ENCODE measurements at places on chromosomes 4 and X.

- no peak for DNase-seq
These were observed 55.9 kb upstream of the THOC2 start for GRCh38 chrX:123788744-123789143.

DNA sequence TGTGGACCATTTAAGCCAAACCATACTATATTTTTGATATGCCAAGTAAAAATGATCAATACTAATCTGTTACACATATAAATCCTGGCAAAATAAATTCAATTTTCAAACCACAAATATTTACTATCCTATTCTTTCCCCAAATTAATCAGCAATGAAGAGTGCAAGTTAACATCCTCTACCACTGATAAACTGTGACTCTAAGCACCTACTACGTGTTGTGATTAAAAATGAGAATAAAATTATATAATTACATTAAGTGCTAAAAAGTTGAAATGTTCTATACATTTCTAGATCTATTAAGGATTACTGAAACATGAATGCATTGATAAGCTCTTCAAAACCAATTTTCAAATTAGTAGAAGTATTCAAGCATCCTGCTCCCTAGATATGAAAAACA is 3.4 kb downstream of the KLHL15 start:
- no peak for DNase-seq

- DNase-seq: no peak
These were observed 38.9 kb upstream of the MAMLD1 start for GRCh38 chrX:150324035-150324728.

GRCh38 chr4:26296021-26296420 is 24.8 kb upstream of the RBPJ start:
- DNase-seq: no peak

DNA sequence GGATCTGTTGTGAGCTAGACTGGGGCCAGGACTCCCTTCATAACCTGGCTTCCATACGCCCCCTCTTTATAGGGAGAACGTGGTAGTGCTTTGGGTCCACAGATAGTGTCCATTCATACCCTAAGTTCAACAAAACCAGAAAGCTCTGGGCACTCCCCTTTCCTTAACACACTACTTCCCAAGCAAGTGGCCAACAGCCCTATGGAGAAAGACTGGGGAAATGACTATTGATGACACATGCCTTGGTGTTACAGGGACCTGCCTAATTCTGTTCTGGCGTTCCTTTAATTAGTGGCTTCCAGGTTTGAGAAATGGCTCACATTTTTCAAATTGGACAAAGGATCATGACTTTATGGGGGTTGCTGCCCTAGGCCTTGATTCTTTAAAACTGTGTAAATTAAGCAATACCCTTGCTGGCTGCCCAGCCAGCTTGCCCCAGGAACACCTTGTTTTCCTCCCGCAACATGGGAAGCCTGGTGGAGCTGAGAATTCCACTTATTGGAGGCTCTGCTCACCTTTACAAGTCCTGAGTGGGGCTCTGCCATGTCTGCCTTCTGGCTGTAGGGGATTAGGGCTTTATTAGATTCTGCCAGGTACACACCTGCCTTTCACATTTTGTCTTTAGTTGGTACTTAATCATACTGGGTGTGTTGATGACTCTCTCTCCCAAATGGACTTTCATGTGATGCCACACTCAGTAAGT is 61.1 kb downstream of the RGS12 start:
- no peak for DNase-seq

GRCh38 chr4:62526671-62527070 is 1326.5 kb downstream of the ADGRL3 start:
- DNase-seq: no peak

- no peak for DNase-seq
These were observed 56.6 kb upstream of the NRK start for GRCh38 chrX:105765691-105766090.

- DNase-seq: no peak
These were observed 103.1 kb upstream of the PCDH7 start for GRCh38 chr4:30616942-30617646.

DNA sequence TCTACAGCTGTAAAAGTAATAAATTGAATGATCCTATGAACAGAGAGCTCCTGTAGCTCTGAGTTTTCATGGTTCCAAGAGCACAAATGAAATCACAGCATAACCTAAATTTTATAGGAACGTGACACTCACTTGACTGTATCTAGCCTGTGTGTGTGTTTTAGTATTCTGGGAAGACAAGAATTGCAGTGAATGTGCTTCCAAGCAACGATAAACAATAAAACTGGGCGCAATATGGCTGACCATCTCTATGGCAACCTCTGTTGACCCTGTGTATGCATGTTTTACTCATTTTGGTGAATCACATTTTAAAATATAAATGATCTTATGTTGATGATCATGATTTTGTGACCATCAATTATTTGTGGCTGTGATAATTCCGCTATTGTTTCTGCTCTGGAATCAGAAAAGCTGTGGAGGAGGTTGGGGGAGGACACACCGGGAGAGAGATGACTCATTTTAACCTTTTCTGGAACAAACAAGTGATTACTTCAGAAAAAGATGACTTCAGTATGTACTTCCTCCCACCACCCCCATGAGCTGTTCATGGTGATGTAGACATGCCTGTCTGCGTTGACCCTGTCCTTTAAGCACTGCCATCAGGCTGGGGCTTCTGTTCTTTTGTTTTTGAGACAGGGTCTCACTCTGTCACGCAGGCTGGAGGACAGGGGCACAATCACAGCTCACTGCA is 31.8 kb downstream of the USP11 start:
- DNase-seq: no peak

DNA sequence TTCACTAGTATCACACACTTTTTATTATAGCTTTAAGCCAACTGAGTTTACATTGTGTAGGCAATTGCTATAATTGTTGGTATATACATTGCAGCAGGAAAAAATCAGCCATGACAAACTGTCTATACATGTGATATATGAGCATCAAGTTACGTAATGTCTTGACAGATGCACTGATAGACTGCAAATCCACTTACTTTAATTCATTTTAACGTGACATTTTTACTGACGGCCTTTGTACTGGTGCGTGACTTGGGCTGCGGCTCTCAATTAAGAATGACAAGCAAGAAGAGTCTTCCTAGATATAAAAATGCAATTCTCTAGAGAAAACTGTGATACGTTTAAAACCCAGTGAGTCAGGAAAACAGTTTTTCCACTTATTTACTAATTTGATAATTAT is 143.8 kb downstream of the ACTRT1 start:
- no peak for DNase-seq

DNA sequence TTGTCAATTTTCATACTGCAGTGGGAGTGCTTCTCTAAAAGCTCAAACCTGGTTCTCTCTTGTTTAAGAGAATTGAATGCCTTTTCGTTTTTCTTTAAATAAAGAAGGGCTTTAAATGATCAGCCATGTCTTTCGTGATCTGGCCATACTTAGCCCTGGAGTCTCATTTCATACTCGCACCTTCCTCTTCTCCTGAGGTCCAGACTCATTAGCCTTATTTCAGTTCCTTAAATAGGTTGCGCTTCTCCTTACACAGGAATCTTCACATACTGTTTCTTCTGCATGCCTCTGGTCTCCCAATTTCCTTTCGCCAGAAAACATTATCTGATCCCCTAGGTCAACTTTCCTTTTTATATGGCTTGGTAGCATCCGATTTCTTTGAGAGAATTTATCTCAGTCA is 565.6 kb upstream of the TENM3 start:
- no peak for DNase-seq

DNA sequence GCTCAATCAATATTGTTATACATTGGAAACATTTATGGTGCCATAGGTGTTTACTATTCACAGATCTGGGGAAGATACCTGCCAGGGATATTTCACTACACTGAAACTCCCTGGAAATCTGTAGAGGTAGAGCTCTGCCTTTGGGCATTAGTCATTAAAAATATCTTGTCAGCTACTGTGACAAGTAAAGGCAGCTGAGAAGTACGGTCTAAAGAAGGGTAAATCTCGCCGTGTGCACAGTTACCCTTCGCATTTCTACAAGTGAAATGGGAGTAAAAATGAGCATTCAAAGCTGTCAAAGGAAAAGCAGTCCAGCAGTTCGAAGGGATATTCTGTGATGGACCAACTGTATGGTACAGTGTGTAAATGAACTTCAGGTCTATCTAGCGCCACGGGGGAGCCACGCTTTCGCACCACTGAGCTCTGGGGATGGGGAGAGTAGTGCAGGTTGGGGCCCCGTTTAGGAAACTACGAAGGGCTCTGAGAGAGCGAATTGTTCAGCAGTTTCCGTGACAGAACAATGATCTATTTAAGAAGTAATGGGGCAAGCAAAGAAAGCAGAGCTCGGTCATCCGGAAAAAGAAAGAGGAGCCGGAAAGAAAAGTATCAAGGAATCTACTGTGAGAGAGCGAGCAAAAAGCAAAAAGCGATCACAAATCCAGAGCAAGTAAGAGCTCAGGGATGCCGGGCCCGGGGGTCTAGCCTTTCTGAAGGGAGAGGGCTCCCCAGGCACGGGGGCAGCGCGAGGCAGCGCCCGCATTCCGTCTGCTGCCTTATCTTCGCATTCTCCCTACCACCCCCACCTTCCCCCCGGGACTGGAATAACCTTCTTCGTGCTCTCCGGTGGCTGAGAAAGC is 646 bp downstream of the TIGD4 start:
- peak; percentile 20 for DNase-seq

GRCh38 chrX:85114776-85115175 is 111.1 kb downstream of the APOOL start:
- no peak for DNase-seq

DNA sequence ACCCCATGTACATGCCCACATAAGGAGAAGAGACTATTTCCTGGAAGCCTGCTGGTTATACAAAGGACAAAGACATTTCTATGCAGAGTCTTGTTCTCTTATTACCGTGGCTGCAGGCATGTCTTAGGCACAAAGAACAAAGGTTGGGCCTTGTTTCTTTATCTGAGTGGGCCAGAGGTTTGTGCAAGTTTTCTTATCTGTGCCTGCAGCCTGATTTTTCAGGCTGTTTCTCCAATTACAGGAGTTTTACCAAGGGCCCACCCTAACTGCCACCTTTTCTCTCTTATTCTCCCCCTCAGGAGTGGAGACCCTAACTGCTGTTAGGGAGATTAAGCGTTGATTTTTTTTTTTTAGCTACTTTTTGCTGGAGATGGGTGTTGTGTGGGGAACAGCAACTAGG is 3.5 kb downstream of the TENT5D start:
- DNase-seq: no peak

- no peak for DNase-seq
These were observed 375.3 kb downstream of the PCDH10 start for GRCh38 chr4:133524369-133524768.

DNA sequence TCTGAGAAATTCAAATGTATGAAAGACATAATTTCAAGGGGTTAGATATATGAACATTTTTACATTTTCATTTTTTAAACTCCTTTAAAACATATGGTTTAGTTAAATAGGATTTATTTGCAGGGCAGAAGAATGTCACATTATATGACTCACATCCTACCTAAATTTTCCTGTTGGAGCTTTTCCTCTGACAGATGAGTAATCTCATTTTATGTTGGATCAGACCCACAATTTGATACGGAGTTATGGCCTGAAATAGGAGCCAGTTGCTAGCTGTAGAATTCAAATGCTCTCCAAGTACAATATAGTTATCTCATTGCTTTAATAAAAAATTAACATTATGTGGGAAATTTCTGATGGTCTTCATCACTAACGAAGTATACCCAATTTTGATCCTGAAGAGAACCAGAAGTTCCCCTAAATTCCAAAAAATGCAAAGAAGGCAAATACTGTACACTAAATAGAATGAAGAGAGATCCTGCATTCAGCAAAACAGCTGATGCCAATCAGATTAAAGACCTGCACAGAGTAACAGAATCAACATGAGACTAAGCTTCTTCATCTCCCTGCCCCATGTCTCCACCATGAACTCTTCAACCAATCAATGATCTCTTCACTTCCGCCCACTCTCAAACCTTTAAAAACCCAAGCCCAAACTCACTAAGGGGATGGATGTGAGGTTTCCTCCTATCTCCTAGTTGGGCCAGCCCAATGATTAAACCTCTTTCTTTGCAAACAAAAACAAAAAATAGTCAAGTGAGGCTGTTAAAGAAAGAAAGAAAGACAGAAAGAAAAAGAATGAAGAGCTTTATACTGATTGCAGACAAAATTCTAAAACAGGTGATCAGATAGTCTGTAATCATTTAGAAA is 10.9 kb upstream of the EXOSC9 start:
- no peak for DNase-seq

DNA sequence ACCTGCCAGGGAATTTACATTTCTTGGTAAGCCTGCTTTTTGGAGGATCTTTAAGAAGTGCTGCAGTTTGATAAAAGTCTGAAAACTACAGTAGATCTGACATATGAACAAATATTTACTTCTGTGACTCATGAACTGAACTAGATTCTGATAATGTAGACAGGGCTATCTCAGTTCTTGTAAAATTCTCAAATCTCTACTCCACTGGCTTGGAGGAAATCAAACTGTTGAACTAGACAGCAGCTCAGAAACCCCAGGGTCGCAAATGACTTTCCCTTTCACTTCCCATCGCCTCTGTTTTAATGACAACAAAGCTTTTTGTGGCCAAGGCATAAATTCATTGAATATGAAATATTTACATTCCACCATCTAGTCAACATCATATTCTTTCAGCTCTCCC is 15.4 kb upstream of the OCIAD1 start:
- DNase-seq: no peak

GRCh38 chrX:3142259-3143042 is 101.2 kb downstream of the ARSF start:
- no peak for DNase-seq

DNA sequence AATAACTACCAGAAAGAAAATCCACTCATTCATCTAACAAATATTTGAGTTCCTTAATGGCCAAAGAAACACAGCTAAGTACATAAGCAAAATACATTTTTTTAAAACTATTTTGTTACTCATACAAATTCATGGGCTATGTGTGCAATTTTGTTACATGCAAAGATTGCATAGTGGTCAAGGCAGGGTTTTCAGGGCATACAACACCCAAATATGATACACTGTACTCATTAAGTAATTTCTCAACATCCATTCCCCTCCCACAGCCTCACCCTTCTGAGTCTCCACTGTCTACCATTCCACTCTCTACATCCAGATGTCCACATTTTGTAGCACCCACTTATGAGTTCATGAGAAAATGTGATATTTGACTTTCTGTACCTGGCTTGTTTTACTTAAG is 58.2 kb downstream of the BRWD3 start:
- DNase-seq: no peak

DNA sequence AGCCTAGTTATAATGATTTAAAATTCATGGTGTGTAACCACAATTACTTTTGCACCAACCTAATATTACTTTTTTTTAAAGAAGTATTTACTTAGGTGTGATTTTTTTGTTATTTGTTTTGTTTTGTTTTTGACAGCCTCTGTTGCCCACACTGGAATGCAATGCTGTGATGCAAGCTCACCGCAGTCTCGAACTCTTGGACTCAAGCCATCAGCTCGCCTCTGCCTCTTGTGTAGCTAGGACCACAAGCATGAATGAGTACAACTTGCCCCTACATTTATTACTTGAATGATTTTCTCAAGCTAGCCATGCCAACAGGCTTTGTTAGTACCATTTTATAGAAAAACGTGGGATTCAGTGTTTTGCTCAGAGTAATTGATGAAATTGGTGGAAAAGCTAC is 488.8 kb upstream of the CPEB2 start:
- no peak for DNase-seq
